ENCODE measurements at places on chromosomes 3 and 15. TPM values are rescaled to one million over a fixed set of nuclear protein-coding genes. Genes with fewer than 3 reads are reported as not detected.

DNA sequence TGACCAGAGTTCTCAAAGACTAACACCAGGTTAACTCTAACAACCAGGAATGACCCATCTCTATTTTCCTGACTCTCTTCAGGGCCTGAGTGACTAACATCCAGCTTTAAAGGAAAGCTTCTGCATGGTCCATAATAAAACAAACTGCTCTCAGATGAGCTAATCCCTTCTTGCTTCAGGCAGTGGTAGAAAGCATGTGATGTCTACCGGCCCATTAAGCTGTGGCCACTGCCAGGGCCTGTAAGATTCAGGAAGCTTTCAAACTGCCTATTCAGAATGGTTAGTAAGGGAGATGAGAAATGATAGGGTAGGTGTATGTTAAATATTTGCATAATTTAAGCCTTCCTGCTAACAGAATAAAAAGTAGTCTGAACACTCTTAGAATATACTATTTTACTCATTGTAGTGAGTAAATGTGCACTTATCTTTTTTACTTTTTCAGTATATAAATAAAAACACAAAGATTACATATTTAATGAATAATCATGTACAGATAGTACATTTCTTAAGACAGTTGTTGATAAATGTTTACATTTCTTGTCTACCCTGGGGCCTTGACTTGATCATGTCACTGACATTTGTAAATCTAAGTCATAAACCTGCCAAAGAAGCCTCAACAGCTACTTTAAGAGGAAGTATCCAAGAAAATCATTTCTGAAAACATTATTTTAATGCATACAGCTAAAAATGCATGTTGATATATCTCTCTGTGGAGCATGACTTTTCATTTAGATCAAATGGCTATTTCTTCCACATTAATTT is 222.0 kb downstream of the MCTP2 start:
- no peak for DNase-seq

- DNase-seq, result no peak
Observed at GRCh38 chr3:14228681-14229470, 50.3 kb downstream of the LSM3 start.

DNA sequence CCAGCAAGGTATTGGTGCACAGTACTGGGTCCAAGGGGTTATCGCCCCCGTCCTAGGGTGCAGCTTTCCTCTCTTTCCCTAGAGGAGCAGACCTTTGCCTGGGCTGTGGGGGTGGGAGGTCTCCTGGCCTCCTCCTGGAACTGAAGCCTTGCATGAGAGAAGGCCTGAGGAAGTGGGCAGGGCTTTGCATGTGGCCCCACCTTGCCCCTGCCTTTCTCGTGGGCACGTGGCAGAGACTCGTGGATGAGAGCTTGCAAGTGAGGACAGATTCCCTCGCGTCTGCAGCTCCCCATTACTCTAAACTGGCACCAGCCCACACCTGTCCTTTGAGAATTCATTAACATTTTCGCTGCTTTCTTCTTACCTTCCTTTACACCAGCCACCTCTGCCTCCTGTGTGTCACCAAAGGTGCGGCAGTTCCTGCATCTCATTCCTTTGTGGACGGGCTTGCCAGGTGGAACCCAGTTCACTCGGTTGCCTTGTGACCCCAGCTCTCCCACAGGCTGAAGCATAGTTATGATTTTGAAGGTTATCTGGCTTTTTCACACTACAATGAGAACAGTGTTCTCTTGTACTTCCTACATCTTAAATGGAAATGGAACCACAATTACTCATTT is 40.9 kb upstream of the NR2C2 start:
- no peak for DNase-seq

- DNase-seq, result no peak
Observed at GRCh38 chr3:73546961-73547360, 77.8 kb downstream of the PDZRN3 start.

DNA sequence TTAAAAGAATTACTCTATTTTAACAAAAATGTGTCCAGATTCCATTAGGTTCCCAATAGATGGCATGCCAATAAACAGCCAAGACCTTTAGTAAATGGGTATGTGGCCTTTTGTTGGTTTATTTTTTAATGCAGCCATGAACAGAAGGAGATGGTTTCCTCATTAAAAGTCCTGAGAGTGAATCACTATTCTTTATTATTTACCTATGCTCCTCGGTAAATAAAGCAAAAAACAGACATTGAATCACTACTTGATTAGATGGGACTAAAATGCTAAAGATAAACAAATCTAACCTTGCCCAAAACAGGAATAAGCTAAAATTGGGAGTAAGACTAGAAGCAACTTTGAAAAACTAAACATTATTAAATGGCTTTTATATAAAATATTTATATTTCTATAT is 94.2 kb downstream of the TNIK start:
- no peak for DNase-seq

Gene OR5H14
- total RNA-seq, result not detected

Gene HIGD2B
- not detected for total RNA-seq

GRCh38 chr3:29263476-29263875 is 17.4 kb upstream of the RBMS3 start:
- DNase-seq, result no peak

Gene TRIM42
- total RNA-seq, result not detected

DNA sequence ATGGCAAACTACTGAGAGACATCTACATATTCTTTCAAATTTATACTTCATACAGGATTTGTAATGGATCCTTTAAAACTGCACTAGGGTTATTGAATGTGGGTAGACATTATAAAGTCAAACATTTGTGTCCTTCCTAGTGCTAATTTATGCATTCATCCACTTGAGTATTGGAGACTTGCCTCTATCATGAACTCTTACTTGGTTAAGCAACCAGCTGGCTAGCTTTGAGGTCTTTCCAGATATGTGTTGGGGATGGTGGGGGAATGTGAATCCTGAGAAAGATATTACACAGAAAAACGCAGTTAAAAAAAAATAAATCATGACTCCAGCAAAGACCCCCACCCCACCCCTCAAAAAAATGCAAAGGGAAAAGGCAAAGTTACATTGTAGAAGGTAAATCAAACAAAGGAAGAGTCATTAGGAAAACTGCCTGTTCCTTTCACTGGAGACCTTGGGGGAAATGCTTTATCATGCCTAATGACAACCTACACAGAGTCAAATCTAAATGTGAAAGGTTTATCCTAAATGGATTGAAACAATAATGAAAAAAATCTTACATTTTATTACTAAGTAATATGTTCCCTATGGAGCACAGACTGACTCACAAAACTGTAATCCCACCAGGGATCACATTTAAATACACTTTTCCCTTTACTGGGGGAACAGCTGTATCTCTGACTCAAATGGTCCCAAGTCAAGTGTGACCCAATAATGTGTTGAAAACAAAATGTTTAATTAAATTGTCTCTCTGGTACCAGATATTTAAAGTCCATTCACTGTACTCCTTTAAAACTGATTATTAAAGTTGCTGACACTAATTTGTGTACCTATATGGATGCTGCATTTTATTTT is 522.3 kb downstream of the ROBO1 start:
- DNase-seq, result no peak

DNA sequence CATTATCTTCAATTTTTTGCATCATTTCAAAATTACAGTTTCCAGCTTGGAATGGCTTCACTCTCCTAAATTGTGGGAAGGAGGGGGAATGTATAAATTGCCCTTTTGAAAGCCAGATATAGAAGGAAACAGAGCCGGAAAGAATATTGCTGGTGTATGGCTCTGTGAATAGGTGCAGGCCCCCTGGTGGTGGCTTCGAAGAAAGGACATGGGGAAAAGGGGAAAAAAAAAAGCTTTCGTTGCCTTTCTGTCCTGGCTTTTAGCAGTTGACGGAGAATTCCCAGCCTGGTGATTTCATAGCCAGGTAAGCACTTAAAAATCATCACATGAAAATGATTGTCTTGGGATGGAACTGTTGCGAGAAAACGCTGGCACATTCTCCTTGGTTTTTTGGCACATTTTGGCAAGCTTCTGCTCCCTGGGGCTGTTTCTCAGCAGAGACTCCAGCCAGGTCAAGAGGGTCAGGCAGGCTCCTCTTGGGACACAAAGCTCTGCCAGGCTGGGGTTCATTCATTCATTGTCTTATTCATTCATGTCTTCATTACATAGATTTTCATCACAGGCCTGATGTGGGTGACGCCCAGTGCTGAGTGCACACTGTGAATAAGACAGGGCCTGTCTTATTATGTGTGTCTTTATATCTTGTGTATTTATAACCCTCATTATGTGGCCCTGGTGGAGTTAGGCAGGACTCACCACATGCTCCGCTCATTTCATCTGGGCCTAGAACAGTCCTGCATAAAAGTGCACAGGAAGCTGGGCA is 300.0 kb upstream of the TPM1 start:
- DNase-seq, result peak; percentile 48

DNA sequence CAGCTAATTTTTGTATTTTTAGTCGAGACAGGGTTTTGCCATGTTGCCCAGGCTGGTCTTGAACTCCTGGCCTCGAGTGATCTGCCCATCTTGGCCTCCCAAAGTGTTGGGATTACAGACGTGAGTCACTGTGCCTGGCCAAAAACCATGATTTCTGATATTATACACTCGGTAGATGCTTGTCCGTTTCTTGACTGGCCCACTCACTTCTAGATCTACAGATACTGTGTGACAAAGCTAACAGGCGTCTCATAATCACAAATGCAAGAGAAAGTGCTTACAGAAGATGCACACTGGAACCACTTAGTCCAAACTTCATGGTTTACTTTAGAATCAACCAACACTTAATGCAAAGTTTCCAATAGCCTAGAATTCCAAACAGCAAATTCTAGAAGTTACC is 8.4 kb downstream of the PROK2 start:
- DNase-seq, result no peak

Gene ADAMTS7
- total RNA-seq, result 25.9 TPM

Gene WDR49
- 48.5 TPM for total RNA-seq

Gene WDR93
- 0.91 TPM for total RNA-seq

DNA sequence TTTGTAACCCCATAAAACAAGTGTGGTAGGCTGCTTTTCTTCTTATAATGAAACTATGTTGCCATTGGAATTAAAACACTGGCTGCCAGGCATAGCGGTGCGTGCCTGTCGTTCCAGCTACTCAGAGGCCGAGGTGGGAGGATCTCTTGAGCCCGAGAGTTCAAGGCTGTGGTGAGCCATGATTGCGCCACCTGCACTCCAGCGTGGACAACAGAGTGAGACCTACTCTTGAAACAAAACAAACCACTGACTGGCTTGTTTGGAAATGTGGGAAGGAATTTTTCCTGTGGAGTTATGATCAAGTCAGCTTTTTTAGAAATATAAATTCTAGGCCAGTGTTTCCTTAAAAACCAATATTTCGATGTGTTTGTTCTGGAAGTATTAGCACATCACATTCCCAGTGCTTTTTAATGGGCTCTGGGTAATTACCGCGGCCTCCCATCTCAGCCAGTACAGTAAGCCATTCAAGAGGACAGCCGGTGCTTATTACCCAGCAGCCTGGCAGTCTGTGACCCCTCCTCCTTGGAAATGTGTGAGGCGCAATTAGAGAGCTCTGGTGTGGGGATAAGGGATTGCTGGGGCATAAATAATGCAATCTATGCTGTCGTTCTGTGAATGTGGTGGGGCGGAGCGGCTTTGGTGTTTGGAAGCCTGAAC is 58.3 kb upstream of the TRAK1 start:
- peak; percentile 67 for DNase-seq

GRCh38 chr3:151228666-151229040 is 25.6 kb upstream of the GPR171 start:
- DNase-seq, result peak; percentile 7

Gene CD86
- total RNA-seq, result 1.00 TPM

DNA sequence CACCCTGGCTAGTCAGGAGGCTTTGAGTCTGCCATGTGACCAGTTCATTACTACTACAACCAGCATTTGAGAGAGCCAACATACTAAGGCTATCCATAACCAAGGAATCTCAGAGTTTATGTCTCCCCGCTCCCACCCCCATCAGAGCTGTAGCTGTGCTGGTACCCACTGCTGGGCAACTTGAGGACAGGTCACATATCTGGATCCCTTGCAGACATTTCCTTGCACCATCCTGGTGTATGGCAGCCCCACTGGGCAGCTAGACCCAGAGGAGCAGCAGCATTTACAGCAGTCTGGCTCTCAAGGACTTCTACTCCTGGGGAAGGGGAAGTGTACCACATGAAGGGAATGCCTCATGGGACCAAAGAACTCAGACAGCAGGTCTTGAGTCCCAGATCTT is 160.8 kb upstream of the ST8SIA2 start:
- no peak for DNase-seq

Gene SLC12A8
- total RNA-seq, result 3.1 TPM

- DNase-seq, result no peak
Observed at GRCh38 chr3:15708882-15709677, 88.7 kb downstream of the ANKRD28 start.

Gene FNDC3B
- total RNA-seq, result 34.3 TPM

GRCh38 chr15:51935466-51936104 is 36.0 kb downstream of the LEO1 start:
- no peak for DNase-seq

DNA sequence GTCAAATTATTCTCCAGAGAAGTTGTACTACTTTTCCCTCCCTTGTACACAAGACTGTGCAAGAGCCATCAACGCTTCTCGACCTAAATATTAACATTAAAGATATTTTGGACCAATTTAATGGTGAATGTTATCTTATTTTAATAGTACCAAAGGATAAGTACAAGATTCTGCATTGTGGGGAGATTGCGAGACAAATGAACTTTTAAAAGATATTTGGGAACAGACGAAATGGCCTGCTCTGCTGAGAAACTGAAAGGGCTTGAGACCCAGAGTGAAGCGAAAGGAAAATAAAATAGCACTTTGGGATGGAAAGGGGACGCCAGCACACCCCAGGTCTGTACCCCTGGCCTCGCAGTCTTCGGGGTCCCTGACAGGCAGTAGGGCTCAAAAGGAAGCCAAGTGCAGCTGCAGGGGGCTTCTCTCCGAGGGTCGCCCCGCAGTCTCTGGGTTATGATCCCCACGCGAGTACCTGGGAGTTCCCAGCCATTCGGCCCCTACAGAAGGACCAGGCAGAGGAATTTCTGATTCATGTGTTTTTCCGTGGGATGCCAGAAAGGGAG is 97.6 kb upstream of the VGLL3 start:
- no peak for DNase-seq

Gene CLASP2
- 697 TPM for total RNA-seq

- no peak for DNase-seq
Observed at GRCh38 chr15:41798607-41799487, 24.6 kb downstream of the MAPKBP1 start.

Gene RPN1
- total RNA-seq, result 146 TPM

DNA sequence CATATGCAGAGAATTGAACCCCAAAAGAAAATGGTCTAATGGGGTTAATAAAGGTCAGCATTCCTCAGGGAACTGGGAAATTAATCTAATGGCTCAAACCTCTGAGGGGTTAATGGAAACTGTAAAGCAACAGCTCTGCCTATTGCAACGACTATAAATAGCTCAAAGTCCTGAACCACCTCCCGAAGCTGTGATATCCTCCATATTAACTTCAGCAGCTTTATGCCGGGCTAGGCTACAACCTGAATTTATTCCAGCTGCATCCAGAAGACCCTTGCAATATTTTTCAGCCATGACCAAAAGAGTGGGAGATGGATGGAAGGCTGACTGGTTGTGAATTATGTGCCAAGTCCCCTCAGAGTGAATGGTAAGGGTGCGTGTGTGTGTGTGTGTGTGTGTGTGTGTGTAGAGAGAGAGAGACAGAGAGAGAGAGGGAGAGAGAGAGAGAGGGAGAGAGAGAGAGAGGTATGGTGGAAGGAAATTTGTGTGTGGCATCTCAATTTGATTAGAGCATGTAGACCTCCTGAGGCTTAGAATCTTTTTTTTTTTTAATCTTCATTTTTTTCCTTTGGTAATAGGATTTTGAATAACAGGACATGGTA is 109.9 kb downstream of the PDCD6IP start:
- no peak for DNase-seq

- no peak for DNase-seq
Observed at GRCh38 chr3:106256249-106256957, 387.6 kb upstream of the CBLB start.

GRCh38 chr3:142356818-142357217 is 91.0 kb downstream of the XRN1 start:
- DNase-seq, result no peak

Gene CSNK1G1
- 47.5 TPM for total RNA-seq
